Adrenal gland (tissue), 19 donors: ENCODE measurements at places on chromosomes 1 and 21.

GRCh38 chr1:182035097-182035770 is 26.3 kb downstream of the ZNF648 start:
- DNase-seq, result no peak

DNA sequence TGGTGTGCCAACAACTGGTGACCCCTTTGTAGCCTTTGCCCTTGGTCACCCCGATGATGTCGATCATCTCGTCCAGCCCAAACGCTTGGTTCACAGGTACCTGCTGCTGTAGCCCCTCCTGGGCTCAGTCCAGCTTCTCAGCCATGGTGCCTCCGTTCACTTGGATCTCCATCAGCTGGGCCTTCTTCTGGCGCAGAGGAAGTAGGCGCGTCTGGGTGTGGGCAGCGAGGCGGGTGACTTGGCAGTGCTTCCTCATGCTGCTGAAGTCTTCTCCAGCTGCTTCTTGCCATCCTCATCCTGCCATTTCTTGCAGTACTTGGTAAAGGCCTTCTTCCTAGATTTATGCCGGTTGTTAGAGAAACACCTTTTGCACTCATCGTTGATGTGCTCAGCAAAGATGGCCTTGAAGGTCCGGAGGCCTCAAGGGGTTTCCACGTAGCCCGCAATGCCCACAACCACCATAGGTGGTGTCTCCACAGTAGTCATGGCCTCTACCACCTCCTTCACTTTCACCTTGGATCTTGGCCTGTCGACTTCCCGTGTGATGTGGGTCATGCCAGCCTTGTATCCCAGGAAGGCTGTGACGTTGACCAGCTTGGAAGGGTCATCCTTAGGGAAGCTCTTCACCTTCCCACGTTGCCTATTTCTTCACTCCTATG is 13.0 kb downstream of the DOP1B start:
- DNase-seq, result no peak

GRCh38 chr1:209675565-209676154 is 448 bp downstream of the G0S2 start:
- peak; percentile 63 for DNase-seq

DNA sequence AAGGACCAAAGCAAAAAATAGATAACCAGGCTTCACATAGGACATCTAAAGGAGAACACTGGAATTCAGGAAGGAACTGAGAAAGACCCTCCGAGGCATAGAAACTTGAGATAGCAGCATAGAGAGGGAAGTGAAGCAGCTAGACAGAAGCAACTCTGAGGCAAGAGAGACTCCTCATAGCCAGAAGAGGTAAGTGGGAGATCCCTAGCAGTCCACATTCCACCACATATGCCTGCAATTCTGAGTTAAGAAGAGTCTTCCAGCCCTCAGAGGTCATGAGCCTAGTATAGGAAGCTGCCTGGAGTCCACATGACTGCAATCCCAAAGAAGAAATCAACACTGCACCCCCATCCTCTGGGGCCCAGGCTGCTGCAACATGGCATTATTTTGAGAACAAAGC is 13.9 kb upstream of the FGGY start:
- no peak for DNase-seq

DNA sequence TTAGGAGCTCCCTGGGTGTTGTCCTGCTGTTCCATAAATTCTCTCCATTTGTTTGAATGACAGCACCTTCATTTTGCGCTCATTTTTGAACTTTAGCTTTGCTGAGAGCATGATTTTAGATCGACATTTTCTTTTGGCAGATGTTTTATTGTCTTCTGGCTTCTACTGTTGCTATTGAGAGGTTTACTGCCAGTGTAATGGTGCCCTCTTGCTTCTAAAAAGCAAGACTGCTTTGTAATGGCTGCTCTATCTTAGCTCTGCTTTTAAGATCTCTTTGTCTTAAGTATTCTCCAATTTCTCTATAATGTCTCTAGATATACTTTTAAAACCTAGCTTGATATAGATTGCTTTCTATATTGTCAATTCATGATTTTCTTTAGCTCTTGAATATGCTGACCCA is 27.8 kb downstream of the THEM4 start:
- DNase-seq, result no peak

- DNase-seq, result peak; percentile 14
Observed at GRCh38 chr21:42570362-42570761, 56.7 kb downstream of the SLC37A1 start.

DNA sequence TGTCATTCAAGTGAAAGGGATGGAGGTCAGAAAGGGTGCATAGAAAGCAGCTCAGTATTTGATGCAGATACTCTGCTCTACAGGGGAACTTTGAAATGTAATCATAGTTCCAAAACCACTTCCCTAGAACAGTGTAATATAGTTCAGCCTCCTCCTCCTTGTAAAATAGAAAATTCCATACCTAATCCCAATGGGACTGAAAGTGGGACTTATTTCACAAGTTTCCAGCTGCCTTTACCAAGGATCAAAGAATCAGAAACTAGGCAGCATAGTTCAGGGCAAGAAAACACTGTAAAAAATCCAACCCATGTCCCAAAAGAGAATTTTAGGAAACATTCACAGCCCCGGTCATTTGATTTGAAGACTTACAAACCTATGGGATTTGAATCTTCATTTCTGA is 8.1 kb upstream of the TMCO2 start:
- DNase-seq, result no peak

- peak; percentile 86 for DNase-seq
Observed at GRCh38 chr1:58545591-58546519, 671 bp downstream of the OMA1 start.

DNA sequence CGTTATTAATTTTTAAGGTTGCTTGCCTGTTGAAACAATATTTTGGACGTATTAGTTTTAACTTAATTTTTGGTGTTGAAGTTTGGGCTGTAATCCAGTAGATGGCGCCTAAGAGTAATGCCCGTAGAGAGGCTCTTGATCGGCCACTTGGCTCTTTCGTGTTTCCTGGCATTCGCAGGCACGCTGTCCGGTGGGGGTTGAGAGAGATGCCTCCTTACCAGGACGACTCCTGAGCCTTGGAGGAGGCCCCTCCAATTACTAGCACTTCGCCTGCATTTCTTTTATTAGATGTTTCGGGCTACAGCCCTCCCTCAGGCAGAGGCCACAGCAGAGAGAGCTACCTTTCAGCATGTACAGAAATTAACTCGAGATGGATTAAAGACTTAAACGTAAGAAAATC is 12.0 kb downstream of the OR2M4 start:
- DNase-seq, result no peak

- no peak for DNase-seq
Observed at GRCh38 chr21:29892379-29892778, 47.4 kb downstream of the GRIK1 start.

GRCh38 chr1:114341299-114341698 is 169.7 kb downstream of the TRIM33 start:
- DNase-seq, result no peak

GRCh38 chr1:156451505-156452160 is 48.9 kb downstream of the MEF2D start:
- DNase-seq, result no peak

DNA sequence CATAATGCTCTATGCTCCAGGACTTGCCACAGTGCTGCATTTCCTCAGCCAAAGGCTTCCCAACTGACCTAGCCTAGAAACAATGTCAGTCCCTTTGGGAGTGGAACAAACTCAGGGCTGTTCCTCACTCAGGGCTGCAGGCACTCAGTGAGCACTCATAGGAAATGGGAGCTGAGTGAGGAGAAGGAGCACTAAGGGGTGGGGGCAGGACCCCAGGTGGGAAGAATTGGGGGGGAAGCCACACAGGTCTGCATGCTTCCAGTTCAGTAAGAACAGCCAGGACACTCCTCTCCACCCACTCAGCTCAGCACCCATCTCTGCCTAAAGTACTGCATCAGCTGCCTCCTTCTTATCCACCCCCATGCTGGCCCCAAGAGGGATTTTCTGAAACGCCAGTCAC is 7.3 kb upstream of the SLC5A9 start:
- DNase-seq, result no peak

GRCh38 chr1:241765390-241765789 is 82.6 kb upstream of the EXO1 start:
- no peak for DNase-seq

GRCh38 chr1:5595531-5596170 is 396.6 kb downstream of the NPHP4 start:
- no peak for DNase-seq

DNA sequence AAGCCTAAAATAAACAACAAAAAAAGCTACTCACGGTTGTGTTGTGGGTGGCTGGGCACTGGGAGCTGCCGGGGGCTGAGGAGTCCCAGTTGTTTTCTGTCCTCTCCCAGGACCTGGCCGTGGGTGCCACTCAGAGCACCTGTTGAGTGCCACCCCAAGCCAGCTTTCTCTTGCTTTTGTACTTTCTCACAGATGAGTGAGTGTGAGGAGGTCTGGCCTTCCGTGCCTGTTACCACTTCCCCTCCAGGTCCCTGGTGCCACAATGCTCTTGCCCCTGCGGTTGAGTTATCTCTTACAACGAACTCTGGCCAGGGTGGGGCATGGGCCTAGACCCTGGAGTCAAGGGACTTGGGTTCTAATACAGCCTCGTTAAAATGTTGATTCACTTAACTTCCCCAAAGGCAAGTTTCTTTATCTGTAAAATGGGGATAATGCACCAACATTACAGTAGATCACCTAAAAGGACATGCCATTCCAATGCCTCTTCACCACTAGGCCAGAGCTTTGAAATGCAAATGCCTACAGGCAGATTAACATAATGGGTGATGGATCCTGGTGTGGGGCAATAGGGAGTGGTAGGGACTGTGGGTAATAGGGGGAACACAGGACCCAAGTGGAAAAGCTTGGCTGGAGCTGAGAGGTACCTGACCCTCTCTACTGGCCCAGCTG is at the start of gene CNR2:
Gene CNR2 (minus strand): TSS at position 151 of the 669 bp plus-strand sequence. CDS start 37,745 bp downstream, outside the sequence.
- DNase-seq, result no peak

DNA sequence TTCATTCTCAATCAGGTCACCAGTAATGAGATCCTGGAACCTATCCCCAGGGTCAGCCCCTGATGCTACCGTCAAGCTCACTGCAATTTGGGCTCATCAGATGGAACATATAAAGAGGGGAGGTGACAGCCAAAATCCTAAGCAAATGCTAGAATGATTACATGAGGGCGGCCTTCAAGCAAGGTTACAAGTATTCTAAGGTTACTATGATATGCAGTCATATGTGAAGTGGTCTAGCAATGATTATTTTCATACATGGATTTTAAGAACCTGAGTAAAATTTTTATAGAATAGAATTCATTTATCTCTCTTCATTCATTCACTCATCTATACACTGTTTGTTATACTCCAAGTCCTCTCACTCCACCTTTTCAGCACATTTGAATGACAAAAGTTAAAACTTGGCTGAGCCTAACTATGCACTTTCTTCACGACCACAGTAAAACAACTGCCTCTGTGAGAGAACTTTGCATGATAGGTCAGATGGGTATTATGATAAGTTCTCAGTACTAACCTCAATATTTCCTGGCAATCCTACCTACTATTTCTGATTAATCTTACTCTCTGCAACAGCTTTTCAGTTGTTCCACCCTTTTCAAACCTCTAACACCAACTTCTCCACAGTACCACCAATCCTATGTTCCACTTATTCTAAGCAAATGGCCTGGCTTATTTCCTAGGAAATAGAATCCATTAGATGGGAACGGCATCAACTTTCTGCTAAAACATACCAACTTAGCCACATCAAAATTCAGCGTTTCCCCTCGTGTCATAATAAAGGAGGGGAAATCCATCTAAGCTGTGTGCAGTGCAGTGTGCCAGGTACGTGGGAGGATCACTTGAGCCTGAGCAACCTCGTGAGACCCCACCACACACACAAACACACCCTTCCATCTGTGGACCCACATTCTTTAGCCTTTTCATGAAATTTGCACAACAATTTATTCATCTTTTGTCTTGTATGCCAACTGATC is 32.0 kb downstream of the LHX9 start:
- no peak for DNase-seq

DNA sequence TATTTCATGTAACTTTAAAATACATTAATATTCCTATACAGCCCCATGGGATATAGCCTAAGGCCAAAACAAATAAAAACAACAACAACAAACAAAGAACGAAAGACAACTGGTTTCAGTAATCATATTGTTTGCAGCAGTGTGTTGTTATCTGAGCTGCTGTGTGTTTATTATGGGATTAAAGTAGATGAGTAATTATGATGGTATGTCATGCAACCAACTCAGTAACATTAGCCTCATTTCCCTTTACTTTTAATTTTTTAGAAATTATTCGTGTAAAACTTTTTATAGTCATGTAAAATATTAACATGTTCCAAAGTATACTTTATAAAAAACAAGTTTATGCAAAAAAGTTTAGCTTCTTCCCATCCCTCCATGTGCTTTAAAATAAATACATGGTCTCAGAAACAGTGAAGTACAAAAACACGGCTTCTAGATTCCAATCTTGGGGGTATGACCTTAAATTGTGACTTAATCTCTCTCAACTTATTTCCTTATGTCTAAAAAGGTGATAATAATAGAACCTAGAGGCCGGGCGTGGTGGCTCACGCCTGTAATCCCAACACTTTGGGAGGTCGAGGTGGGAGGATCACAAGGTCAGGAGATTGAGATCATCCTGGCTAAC is 176.1 kb downstream of the SLC45A1 start:
- no peak for DNase-seq

DNA sequence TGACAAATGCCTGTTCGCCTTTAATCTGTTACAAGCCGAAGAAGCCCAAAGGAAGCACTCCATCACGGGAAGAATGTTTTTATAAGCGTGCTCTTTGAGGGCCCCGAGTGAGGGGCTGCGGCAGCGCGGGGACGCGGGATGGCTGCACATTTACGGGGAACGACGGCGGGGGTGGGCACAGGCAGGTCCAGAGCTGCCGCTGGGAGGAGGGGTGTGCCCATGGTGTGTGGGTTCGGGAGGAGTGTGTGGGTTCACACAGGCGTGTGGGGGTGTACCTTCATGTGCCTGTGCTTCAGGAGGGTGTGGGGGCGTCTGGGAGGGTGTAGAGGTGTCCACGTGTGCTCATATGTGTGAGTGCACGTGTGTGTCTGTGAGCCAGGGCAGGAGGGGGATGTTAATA is 155.9 kb upstream of the ZC3H12A start:
- DNase-seq, result no peak

GRCh38 chr21:45496968-45497845 is 45.0 kb downstream of the SLC19A1 start:
- no peak for DNase-seq

GRCh38 chr21:38221594-38221993 is 35.2 kb upstream of the KCNJ15 start:
- no peak for DNase-seq

- DNase-seq, result no peak
Observed at GRCh38 chr1:113934511-113935055, 5.5 kb downstream of the HIPK1 start.

- no peak for DNase-seq
Observed at GRCh38 chr1:24045771-24046170, 65.6 kb upstream of the SRSF10 start.

DNA sequence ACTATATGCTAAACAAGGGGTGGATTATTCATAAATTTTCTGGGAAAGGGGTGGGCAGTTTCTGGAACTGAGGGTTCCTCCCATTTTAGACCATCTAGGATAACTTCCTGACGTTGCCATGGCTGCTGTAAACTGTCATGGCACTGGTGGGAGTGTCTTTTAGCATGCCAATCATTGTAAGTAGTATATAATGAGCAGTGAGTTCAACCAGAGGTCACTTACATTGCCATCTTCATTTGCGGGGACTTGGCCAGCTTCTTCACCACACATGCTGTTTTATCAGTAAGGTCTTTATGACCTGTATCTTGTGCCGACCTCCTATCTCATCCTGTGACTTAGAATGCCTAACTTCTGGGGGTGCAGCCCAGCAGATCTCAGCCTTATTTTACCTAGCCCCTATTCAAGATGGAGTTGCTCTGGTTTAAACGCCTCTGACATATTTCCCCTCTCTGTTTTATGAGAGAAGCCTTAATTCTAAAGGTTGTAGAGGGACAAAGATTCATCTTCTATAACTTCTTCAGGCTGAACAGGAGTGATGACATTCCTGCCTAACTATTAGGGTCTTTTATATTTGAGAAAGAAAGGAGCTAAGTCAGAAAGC is 60.4 kb downstream of the DIP2A start:
- DNase-seq, result no peak
